ENCODE measurements at places on chromosomes 1 and 21. TPM values are rescaled to one million over a fixed set of nuclear protein-coding genes. Genes with fewer than 3 reads are reported as not detected.

DNA sequence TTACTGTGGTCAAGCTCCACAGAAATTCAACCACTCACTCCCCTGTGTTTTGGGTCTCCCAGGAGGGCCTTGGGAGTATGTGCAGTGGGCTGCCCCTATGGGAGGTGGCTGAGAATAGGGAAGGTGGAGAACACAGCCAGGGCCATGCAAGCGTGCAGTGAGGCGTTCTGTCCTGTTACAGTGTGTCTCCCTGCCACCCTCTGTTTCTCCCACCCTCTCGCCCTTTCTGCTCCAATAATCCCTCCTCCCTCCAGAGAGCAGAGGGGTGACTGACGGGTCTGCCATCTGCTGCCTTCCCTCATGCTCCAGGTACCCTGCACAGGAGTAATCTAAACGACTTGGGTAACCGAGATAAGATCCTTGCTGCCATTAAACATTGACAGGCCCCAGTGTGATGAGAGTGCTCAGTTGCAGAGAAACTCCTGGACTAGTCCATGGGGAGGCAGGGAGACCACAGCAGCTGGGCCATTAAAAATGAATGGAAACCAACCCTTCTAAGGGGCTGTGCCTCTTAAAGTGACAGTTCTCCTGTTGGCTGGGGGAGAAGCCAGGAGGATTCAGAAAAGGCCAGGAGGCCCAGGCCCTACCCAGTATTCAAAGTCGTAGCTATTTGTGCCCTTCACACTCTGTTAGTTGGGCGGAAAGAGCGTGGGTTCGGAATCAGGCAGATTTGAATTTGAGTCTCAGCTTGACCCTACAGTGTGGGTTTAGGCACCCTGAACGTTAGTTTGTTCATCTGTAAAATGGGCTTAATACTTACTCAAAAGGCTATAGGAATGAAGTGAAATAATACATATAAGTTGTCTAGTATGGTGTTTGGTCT lies 22.4 kb upstream of the BTG2 start:
- DNase-seq: no peak

Gene GORAB
- 5.8 TPM for total RNA-seq

Gene ZSWIM5
- 1.3 TPM for total RNA-seq

- no peak for DNase-seq
Measured at GRCh38 chr1:20404466-20404865, 81.5 kb downstream of the CAMK2N1 start.

GRCh38 chr1:244757091-244757939 lies 78.1 kb upstream of the COX20 start:
- DNase-seq: no peak

Gene LMOD1
- not detected for total RNA-seq

DNA sequence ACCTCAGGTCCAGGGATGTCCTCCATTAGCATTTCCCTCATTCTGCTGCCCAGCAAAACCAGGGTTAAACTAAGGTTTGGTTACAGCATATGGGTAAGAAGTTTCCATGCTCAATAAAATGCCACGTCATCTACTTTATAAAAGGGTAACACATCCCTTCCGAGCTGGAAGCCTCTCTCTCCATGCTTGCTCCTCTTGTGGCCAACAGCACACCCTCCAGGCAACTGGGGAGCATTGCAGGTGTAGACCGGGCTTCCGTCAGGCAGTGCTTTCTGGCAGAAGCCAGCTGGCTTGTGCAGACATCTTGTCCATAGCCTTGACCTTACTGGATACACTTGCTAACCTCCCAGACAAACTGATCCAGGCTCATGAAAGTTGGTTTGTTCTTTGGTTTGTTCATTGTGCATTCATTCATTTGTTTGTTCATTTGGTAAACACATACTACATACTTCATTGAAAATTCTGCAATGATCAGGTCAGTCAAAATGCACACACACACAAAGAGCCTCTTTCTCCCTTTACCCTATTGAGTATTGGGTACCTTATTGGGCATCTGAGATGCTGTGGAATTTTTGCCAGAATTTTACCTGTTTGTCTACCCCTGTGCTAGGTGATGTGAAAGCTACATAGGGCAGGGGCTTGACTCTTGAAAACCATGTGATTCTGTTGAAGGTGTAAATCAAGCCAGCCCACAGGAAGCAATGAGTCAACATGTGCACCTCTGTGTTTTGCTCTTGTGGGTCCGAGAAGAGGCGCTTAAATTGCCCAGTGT lies 422.8 kb downstream of the CAMTA1 start:
- peak; percentile 79 for DNase-seq

DNA sequence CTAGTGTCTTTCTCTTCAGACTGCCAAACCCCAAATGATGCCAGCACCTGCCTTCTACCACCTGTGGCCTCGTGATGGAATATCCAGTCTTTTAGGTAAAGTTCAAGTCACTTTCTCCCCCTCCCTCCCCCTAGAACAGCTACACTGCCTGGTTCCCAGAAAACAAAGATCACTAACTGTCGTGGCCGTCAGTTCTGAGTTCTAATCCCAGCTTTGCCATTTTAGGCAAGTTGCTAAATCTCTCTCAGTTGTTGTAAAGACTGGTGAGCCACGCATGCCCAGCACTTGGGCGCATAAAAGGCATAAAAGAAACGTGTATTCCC lies 648 bp upstream of the TRAPPC3 start:
- DNase-seq: no peak

DNA sequence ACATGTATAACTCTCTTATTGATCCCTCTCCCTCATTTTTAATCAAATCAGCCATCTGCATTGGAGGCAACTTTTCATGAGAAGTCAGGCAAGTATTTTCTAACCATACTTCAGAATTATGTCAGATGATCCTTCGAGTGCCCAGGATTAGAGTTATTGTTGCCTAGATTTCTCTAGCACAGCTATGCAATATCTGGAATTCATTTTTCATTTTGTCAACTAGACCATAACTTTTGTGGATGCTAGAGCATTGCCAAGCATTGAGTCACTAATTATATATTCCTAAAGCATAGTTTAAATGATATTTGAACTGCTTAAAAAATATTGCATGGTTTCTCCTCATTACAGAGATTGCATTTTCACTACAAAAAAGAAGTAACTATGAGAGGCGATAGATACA lies 21.2 kb downstream of the HFM1 start:
- DNase-seq: no peak

GRCh38 chr1:222048094-222048595 lies 306.3 kb upstream of the DUSP10 start:
- DNase-seq: peak; percentile 61

GRCh38 chr1:22971161-22971560 lies 1.5 kb downstream of the LACTBL1 start:
- no peak for DNase-seq

DNA sequence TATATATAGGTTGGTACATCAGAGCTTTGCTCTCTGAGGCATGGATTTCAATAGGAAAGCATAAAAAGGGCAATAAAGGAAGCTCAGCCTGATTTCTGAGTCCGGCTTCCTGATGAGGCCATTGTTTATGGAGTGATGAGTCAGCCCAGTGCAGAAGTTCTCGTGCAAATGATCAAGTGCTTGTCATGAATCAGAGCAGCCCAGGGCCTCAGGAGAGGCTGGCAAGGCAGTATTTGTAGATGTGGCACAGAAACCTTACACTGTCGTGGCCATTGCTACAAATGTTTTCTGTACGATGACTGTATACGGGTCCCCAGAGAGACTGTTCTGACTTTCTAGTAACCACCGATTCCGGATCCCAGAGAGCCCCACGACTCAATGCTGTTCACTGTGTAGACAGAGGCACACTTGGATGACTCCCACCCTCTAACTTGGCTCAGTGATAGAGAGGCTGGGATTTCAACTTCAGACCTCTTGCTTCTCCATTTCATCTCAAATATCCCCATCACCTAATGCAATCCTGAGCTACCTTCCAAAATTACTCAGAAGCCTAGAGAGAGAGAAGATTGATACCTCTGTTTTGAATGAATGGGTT lies 26.8 kb downstream of the UMODL1 start:
- DNase-seq: peak; percentile 98

Gene GFI1
- 0.17 TPM for total RNA-seq

Gene ATXN7L2
- total RNA-seq: 1.0 TPM

DNA sequence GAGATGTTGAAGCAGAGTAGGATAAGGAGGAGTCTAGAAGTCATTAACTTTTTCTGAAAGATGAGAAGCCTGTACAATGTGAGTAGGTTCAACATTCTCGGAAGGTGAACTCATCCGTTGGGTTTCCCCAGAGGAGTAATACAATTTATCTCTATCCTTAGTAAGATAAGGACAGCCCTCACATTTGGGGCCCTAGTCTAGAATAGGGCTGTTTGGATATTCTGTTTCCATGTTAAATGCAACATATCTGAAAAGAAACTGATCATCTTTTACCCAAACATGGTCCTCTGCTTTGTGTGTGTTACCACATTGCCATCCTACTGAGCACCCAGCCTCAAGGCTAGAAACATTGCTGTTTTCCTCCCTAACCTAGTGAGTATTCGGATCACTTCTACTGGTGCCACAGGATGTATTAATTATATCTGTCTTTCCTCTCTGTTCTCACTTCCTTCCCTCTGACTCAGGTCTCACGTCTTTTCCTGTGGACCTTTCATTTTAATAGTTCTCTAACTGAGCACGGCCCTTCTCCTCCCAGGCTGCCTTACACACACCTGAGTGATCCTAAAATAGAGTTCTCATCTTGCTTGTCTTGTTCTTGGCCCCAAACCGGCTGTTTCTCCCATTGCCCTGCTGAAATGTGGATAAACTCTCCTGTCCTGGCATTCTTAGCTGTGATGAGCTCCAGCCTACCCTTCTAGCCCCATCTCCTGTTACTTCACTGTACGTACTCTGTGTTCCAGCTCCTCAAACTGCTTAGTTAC lies 91.7 kb downstream of the CDC14A start:
- no peak for DNase-seq

Gene OTUD3
- total RNA-seq: 0.58 TPM

DNA sequence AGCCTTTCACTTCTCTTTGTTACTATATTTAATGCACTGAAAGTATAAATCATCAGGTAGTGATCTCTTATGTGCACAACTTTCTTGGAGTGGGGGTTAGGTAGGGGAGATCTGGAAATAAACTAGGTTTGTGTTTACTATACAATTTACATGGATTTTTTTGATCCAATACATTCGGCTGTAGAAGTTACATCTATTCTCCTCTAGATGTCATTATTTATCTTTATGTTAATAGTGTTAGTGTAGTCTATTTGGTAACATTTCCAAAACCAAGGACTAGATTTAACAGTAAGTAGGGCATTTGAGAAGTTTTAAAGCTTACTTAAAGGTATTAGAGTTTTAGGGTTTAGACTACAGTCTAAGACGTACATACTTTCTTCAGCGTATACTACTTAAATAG lies 5.4 kb downstream of the VPS45 start:
- DNase-seq: peak; percentile 5

All from H4 (cell line).